ENCODE measurements at places on chromosomes 11 and 22. TPM values are rescaled to one million over a fixed set of nuclear protein-coding genes. Genes with fewer than 3 reads are reported as not detected.
A peak's percentile ranks its signal among the peaks of the same experiment; 100 is the strongest.

DNA sequence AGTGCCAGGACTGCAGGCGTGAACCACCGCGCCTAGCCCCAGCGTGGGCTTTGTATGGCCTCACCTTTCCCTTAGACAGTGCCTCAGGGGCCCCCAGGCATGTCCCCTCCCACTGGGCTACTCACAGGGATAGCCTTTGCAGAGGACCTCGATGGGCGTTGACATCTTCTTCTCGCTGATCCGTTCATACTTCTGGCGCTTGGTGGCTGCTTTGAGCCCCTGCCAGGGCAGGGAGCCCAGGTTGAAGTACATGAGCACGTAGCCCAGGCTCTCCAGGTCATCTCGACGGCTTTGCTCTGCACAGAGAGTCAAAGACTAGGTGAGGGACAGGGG is 17.5 kb downstream of the CSNK1E start:
- DNase-seq, result no peak
- no peaks in the 10 kb centered on the region for H3K27me3 ChIP-seq
- H3K4me1 ChIP-seq, result peaks cover 13% of the 10 kb centered on the region
- no peak overlapping the region for H3K27ac ChIP-seq
- H3K36me3 ChIP-seq, result no peaks in the 10 kb centered on the region
- no peak overlapping the region for H3K4me3 ChIP-seq

KCNQ1OT1 gene
- 17.4 TPM for total RNA-seq

TSPAN32 gene
- 3.3 TPM for total RNA-seq

ME3 gene
- total RNA-seq, result 47.5 TPM

DNA sequence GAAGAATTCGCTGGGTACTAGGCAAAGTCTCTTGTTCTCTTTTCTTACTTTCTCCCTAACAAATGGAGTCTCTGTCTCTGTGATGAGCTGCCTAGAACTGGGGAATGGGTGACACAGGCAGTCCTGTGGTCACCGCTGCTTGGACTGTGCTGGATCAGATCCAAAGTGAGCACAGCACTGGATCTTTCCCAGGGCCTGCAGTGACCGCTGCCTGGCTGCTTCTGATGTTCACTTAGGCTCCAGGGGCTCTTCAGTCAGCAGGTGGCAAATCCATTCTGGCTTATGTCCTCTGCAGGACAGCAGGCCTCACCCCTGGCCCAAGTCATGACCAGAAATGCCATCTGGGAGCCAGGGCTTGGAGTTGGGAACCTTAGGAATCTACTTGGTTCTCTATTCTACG is 61.5 kb downstream of the EXT2 start:
- H3K4me1 ChIP-seq, result no peaks in the 10 kb centered on the region
- no peak overlapping the region for H3K27ac ChIP-seq
- no peak for DNase-seq
- H3K36me3 ChIP-seq, result no peaks in the 10 kb centered on the region
- no peaks in the 10 kb centered on the region for H3K27me3 ChIP-seq
- no peak overlapping the region for H3K4me3 ChIP-seq

OR8B2 gene
- not detected for total RNA-seq

DNA sequence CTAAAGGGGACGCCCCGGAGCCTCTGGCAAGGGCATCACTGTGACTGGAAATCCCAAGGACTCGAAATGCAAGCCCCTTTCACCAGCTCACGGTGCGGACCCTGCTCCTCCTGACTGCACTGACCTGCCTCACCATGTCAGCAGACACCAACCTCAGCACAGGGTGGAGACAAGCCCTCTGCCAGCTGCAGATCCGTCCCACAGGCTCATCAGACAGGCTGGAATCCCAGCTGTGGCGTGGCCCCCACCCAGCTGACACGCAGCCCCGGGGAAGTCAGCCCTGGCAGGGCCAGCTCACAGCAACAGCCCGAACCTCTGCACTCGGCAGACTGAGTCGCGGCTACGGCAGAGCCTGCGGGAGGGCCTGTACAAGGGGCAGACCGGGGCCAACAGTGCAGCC is 36.8 kb downstream of the BRD1 start:
- no peak overlapping the region for H3K4me3 ChIP-seq
- DNase-seq, result no peak
- no peaks in the 10 kb centered on the region for H3K27me3 ChIP-seq
- H3K4me1 ChIP-seq, result peaks cover 8% of the 10 kb centered on the region
- H3K27ac ChIP-seq, result no peak overlapping the region
- H3K36me3 ChIP-seq, result no peaks in the 10 kb centered on the region

OR51E2 gene
- 0.29 TPM for total RNA-seq

- no peak overlapping the region for H3K27ac ChIP-seq
- H3K4me1 ChIP-seq, result no peaks in the 10 kb centered on the region
Measured at GRCh38 chr11:73465871-73466270, 89.7 kb downstream of the RELT start.

RTN4RL2 gene
- 1.7 TPM for total RNA-seq

B4GALNT4 gene
- total RNA-seq, result 34.8 TPM

NPAS4 gene
- total RNA-seq, result 0.97 TPM

E2F8 gene
- 2.4 TPM for total RNA-seq

KLHDC7B gene
- not detected for total RNA-seq

- H3K36me3 ChIP-seq, result no peaks in the 10 kb centered on the region
- no peak overlapping the region for H3K4me3 ChIP-seq
- peak overlapping the region; percentile 17 for H3K27ac ChIP-seq
- no peaks in the 10 kb centered on the region for H3K4me1 ChIP-seq
- DNase-seq, result no peak
- H3K27me3 ChIP-seq, result no peaks in the 10 kb centered on the region
Measured at GRCh38 chr11:102685338-102685737, 20.2 kb downstream of the MMP27 start.

DCHS1 gene
- total RNA-seq, result 88.4 TPM

DNA sequence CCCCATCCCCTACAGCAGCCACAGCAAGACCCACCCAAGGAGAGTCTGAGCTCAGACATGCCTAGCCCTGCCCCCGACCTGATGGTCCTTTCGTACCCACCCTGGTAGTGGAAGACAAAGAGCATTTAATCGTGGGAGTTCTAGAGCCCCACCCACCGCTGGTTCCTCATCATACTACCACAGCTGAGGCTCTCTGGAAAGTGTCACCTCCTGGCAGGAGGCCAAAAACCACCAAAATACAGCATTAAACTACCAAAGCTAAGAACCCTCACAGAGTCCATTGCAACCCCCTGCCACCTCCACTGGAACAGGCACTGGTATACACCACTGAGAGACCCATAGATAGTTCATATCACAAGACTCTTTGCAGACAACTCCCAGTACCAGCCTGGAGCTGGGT is 311.1 kb downstream of the TENM4 start:
- no peak overlapping the region for H3K27ac ChIP-seq
- H3K36me3 ChIP-seq, result no peaks in the 10 kb centered on the region
- no peaks in the 10 kb centered on the region for H3K27me3 ChIP-seq
- no peak for DNase-seq
- H3K4me3 ChIP-seq, result no peak overlapping the region
